ENCODE measurements at places on chromosomes 11 and 22.
A peak's percentile ranks its signal among the peaks of the same experiment; 100 is the strongest.

- DNase-seq: no peak
Observed at GRCh38 chr11:128897826-128898225, 6.7 kb downstream of the KCNJ5 start.

- no peak for DNase-seq
Observed at GRCh38 chr11:132456751-132457328, 1075.5 kb downstream of the OPCML start.

DNA sequence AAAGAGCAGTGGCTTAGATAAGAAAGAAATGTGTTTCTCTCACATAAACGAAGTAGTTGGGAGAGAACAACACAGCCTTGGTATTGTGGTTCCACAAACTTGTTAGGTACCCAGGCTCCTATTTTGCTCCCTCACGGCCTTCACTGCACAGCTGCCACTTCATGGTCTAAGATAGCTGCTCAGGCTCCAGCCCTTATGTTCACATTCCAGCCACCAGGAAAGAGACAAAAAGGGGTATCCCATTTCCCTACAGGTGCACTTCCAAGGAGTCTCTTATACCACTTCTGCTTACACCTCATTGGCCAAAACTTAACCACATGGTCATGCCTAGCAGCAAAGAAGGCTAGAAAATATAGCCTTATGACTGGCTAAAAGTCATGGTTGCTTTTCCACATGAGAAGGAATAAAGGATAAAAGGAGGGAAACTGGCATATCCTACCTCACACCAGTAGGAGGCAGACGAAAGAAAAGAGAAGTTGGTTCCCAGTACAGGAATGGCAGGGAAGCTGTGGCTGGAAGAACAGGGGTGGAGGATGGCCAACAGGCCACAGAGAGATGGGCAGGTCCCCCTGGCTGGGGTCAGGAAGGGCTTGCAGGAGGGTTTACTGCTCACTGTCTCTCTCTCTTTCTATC, 5.4 kb upstream of the HDHD5 start:
- no peak for DNase-seq

DNA sequence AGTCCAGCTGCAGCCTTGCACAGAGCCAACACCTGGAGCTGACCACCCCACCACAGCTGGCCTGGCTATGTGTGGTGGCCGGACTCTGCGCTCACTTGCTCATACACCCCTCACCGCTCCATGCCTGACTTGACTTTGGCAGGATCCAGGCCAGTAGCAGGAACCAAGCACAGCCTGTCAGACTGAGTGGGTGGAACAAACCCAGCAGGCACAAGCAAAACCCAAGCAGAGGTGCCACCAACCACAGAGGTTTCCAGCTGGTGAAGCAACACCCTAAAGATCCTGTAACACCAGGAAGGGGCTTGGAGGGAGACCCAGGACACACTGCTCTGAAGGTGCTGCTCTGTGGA, 44.9 kb upstream of the WNT11 start:
- DNase-seq: no peak

GRCh38 chr11:6925636-6926207, 504 bp upstream of the ZNF215 start:
- no peak for DNase-seq

- DNase-seq: no peak
Observed at GRCh38 chr11:44452827-44453572, 112.5 kb upstream of the CD82 start.

DNA sequence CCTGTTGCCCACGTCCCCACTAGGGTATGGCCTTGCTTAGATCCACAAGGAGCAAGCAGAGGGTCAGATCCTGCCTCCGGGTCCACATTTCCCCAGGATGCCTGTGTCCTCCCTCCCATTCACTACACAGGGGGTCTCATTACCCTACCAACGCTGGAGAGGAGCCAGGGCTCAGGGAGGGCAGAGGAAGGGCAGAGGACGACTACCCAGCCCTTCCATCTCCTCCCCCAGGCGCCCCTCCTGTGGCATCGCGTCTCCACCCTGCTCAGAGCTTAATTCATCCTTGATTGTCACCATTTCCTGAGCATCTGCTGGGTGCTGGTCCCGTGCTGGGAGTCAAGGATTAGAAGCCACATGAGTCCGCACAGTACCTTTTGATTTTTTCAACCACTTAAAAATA, 5.0 kb downstream of the NFAM1 start:
- no peak for DNase-seq

DNA sequence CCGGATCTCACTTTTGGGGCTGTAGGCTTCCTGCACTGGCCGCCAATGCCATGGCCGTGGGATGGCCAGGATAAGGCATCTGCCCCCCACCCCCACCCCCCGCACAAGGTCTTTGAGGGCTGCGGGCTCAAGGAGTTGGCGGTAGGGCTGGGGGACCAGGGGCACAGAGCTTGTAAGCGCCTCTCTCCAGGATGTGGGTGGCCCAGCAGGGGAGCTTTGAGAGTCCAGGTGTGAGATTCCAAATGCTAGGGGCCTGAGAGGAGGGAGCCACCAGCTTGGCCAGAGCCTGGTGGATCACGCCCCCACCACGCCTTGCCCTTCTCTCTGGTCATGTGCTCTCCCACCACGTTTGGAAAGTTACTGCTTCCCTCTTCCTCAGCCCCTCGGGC, 5.0 kb downstream of the CD81 start:
- DNase-seq: no peak

DNA sequence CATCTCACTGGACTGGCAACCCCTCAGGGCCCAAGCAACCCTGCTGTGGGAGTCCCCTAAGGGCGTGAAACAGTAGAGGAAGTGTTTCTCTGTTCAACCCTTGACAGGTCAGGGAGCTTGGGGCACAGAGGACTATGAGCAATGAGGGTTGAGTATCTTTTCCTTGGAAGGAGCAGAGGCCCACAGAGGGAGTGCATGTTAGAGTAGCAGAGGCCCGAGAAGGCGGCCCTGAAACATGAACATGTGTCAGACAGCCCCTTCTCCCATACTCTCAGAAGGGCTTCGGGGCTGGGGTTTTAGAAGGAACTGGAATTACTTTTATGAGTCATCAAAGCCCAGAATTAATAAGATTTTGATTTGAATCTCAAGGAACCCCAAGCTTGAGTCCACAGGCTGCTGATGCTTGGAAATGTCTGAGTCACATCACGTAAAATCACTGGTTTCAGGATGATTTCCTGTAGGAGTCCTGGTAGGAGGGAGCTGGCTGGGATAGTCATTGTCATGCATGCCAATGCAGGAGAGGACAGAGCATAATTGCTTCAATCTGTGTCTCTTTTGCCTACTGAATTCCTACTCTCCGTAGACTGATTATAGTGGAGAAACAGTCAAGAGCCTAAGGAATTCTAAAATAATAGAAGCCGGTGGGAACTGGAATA, 22.6 kb downstream of the C11orf71 start:
- no peak for DNase-seq

- peak; percentile 31 for DNase-seq
Observed at GRCh38 chr11:66100272-66101065, 30.4 kb downstream of the PACS1 start.

- no peak for DNase-seq
Observed at GRCh38 chr11:68488623-68489022, 28.1 kb downstream of the PPP6R3 start.

GRCh38 chr11:78060533-78060932, 3.1 kb upstream of the THRSP start:
- no peak for DNase-seq

GRCh38 chr11:112965656-112966055, 4.4 kb downstream of the NCAM1 start:
- no peak for DNase-seq

- no peak for DNase-seq
Observed at GRCh38 chr11:47289856-47290255, 19.9 kb downstream of the MADD start.

- no peak for DNase-seq
Observed at GRCh38 chr11:59413646-59414045, 12.6 kb downstream of the OR5A2 start.

DNA sequence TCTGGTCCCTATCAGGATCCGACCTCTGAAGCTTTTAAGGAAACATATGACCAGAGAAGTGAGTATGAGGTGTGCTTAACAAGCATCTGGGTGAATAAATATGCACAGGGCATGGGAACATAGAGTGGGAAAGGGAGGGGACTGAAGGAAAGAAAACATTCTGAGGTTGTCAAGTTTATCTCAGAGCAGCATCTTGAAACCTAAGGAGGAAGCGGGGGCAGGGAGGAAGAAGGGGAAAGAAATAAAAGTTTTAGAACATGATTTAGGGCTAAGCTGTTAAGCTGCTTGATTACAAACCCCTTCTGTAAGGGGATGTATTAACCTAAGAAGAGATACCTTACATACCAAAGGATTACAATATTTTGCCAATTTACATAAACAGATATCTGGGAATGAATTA, 24.0 kb upstream of the SC5D start:
- no peak for DNase-seq

DNA sequence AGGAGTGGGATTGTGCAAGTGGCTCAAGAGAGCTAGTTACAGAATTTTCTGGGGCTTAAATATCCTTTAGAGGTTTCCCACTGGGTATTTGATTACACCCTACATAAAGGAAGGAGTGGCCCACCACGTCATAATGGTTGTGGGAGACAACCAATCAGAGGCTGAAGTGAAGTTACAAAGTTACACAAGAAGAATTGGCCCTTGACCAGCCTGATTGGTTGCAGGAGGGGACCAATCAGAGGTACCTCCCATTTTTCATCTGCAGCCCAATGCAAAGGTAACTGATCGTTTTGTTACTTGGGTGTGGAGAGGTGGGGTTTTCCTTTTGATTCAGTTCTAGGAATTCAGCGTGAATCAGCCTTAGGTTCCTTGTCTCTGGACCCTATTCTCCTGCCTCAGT, 430.5 kb upstream of the FAT3 start:
- DNase-seq: no peak

DNA sequence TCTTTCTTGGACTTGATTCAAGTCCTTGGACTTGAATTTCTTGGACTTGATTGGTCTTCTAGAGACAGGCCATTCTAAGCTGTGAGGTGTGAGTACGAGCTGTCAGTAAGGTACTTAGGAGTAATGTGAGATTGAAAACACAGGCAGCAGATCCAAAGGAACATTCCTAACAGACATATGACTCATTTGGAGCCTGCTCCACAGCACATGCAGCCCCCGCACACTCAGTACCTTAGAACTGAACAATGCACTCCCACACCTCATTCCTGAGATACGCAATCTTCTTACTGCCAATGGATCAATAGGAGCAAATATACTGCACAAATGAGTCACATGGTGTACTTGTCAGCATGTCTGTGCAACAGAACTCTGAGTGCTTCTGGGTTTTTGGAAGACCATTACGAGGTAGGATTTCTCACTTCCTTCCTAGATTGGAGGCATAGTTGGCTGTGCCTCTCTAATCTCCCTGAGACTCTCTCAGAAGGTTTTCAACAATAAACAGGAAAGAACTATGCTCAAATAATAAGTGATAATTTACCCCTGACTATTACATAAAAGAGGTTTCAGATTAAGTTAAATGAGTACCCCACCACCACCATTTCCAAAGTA, 243.1 kb downstream of the KCNA4 start:
- no peak for DNase-seq

GRCh38 chr11:132549561-132549960, 982.7 kb downstream of the OPCML start:
- no peak for DNase-seq

DNA sequence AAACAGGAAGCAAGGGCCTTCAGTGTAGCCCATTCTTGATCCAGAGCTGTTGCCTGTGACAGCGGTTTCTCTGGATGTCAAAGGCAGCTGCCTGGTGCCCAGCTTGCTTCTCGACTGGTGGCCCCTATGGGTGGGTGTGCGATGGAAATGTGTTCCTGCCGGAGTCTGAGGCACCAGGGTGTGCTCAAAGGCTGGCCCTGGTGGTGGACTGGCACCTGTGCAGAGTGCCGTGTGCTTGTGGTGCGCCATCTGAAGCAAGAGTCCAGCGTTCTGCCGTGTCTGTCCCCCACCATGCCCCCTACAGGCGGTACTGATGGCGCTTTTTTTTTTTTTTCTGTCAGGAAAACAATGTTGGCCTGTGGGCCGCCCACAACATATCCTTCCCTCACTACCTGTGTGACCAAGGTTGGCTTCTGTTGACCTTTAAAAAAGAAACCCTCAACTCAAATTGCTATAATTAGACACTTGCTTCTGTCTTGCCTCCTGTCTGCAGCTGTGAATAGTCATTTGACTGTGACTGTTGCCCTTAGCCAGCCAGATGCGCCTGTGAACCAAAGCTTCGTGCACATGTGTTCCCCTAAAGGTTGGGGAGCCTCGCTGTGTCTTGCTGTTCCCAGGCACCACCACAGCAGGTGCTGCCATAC, 4.7 kb upstream of the RANBP1 start:
- DNase-seq: no peak

- DNase-seq: no peak
Observed at GRCh38 chr11:88212300-88212699, 37.1 kb upstream of the RAB38 start.

DNA sequence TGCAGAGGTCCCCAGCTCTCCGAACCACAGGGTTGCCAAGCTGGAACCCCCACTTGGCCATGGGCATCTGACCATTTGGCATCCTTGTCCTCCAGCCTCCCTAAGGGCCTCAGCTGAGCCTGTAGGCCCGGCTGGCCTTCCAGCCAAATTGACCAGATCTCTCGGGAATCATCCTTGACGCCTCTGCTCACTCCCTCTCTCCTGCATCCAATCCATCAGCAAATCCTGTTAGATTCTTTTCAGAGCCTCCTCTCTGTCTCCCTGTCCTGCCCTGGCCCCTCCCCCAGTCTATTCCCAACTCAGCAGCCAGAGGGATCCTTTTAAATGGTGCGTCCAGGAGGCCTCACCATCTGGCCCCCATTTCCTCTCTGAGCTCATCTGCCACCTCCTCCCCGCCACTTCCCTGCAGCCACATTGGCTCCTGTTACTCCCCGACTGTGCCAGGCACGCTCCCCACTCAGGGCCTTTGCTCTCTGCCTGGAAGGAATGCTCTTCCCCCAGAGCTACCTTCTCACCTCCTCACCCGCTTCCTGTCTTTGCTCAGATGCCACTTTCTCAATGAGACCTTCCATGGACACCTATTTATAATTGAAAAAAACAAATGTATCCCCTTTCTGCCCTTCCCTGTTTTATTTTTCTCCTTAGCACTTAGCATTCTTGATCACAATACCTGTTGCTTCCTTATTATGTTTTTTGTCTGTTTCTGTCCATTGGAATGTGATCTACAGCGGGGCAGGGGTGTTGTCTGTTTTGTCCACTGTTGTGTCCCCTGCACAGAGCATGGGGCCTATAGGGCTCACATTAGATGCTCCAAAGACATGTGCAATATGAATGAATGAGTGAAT, 78.1 kb downstream of the NFAM1 start:
- no peak for DNase-seq

GRCh38 chr11:123470842-123471241, 40.8 kb downstream of the GRAMD1B start:
- no peak for DNase-seq

- no peak for DNase-seq
Observed at GRCh38 chr11:68551223-68551622, 90.7 kb downstream of the PPP6R3 start.

Data from activated T-helper 1 cell treated with anti-CD3 and anti-CD28 coated beads, Interleukin-2, amount 50 U/mL, for 16 hours (primary cell).